Psoas muscle (tissue), 8 donors: ENCODE measurements at places on chromosomes 16 and 17. TPM values are rescaled to one million over a fixed set of nuclear protein-coding genes. Genes with fewer than 3 reads are reported as not detected.

DNA sequence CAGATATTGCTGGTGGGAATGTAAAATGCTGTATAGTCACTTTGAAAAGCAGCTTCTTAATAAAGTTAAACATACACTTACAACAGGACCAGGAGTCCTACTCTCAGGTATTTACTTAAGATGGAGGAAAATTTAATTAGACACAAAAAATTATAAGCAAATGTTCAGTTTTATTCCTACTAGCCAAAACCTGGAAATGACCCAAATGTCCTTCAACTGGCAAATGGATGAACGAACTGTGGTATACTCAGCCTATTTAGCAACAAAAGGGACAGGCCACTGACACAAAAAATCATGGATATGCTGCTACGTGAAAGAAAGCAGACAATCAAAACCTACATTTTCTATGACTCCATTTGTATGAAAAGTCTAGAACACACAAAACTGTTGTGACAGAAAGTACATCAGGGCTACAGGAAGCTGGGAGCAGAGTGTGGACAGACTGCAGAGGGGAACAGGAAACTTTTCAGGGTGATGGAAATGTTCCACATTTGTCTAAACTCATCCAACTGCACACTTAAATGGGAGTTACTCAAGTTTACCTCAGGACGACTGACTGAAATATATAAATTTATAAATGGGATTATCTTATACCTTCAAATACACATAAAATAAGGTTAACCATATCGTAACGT is 49.3 kb upstream of the MNT start:
- no peak for DNase-seq

DNA sequence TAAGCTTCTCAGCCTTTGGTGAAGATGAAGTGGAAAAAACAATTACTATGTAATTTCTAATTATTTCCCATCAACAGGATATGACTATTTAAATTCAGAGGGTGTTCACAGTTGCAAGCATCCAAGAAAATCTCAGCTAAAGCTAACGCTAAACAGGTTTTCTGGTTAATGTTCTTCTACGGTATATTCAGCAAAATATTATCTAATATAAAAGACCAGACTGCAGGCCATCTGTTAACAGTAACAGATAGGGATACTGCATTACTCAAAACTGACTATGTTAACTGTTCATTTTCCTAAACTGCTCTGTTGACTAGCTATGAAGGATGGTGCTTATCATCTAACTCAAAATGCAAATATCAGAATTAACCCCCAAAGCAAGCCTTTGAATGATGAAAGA is 32.8 kb downstream of the GLG1 start:
- DNase-seq, result no peak

GRCh38 chr16:50272111-50272571 is 5.8 kb downstream of the ADCY7 start:
- DNase-seq, result peak; percentile 23

The PMP22 gene
- 39.3 TPM for total RNA-seq

The CCDC154 gene
- total RNA-seq, result 1.5 TPM
